Memory B cell (primary cell): ENCODE measurements at places on chromosomes 2 and 18.

- no peak for DNase-seq
Measured at GRCh38 chr2:63831176-63831575, 10.5 kb upstream of the UGP2 start.

DNA sequence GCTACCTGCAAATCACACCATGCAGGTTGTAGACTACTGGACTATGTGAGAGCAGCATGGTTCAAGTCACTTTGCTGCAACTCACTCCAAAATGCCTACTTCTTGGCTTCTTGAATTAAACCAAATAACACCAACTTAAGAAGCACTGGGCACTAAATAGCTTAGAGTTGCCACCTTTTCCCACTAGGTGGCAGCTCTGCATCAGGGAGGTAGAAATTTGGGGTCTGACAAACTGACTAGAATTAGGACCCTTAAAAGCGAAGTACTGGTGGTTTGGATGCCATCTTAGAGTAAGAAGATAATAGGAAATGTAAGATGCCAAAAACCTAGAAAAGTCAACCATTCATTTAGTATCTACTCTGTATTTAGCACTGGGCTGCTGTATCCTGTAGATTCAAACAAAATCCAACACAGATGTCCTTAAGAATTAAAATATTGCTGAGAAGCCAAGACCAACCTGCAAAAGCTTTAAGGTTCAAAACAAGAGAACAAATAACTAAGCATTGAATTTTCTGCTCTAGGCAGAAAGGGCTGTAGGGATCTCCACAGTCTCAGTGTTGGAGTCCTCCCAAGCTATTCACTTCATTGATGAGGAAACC, 65.5 kb downstream of the CCBE1 start:
- DNase-seq = no peak

DNA sequence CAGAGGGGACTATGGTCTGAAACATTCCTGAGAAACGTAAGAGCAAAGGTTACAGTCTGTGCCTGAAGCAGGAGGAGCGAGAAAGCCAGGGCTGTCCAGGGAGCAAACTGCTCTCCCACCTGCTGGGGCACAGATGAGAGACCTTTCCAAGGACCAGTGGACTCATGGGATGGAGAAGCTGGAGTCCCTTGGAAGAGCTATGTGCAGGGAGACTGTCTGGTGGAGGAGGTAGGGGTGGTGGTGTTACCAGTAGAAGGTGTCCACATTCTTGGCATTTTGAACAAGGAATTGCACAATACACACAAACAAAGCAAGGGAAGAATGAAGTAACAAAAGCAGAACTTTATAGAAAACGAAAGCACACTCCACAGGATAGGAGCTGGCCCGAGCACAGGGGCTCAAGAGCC, 97.9 kb upstream of the CYRIA start:
- DNase-seq = no peak

GRCh38 chr18:67919316-67919715, 402.8 kb upstream of the DSEL start:
- DNase-seq = no peak

DNA sequence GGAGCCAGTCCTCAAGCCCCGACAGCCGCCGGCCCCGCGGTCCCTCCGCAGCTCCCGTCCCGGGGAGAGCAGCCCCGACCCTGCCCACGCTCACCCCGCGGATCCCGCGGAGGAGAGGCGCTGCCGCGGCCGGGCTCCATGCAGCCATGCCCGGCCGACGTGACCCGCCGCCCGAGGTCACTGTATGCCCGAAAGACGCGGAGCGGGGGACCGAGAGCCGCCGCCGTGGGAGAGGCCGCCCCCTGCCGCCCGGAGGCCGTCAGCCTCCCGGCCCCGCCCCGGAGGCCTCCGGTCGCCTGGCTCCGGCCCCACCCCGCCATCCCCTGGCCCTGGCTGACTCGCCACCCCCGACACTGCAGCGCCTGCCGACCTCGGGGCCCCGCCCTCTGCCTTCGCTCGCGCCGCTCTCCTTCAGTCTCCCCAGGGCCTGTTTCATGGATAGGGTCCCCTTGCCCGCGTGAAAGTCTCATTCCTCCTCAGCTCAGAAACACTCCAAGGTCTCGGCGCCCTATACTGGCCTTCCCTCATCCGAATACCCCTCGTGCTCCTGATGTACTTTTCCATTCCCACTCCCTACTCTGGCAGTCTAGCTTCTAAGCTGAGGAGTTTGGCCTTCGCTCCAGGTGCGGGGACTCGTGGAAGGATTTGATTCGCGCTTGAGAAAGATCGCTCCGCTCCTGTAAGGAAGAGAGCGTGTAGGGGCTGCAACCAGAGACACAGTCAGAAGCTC, at the start of gene BOLA3:
BOLA3 (minus strand) TSS at position 186 of the 730 bp plus-strand sequence; CDS start at position 148, 38 bp downstream.
- DNase-seq = peak; percentile 88

- no peak for DNase-seq
Measured at GRCh38 chr2:866009-866680, 84.5 kb upstream of the SNTG2 start.

GRCh38 chr18:26777351-26778053, 88.0 kb downstream of the AQP4 start:
- no peak for DNase-seq

- no peak for DNase-seq
Measured at GRCh38 chr2:220904015-220904414, 668.1 kb downstream of the EPHA4 start.

DNA sequence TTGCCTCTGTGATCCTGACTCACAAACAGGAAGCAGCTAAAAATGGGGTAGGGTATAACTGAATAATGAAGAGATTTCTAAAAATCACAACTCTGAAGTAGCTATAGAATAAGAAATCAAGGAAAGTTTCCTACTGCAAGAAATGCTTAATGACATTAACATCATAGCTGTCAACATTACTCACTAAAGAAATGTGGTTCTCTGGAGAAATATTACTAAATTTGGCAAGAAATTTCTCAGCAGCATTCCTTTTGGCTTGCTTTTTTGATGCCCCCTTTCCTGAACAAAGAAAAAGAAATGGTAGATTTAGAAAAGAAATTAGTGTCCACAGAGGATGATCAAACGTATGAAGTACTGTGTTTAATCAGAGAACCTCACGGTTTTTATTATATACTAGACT, 9.5 kb downstream of the PRKRA start:
- no peak for DNase-seq

GRCh38 chr2:240402566-240403272, 32.7 kb upstream of the GPC1 start:
- no peak for DNase-seq

GRCh38 chr2:21030983-21031968, 12.6 kb downstream of the APOB start:
- DNase-seq = no peak

DNA sequence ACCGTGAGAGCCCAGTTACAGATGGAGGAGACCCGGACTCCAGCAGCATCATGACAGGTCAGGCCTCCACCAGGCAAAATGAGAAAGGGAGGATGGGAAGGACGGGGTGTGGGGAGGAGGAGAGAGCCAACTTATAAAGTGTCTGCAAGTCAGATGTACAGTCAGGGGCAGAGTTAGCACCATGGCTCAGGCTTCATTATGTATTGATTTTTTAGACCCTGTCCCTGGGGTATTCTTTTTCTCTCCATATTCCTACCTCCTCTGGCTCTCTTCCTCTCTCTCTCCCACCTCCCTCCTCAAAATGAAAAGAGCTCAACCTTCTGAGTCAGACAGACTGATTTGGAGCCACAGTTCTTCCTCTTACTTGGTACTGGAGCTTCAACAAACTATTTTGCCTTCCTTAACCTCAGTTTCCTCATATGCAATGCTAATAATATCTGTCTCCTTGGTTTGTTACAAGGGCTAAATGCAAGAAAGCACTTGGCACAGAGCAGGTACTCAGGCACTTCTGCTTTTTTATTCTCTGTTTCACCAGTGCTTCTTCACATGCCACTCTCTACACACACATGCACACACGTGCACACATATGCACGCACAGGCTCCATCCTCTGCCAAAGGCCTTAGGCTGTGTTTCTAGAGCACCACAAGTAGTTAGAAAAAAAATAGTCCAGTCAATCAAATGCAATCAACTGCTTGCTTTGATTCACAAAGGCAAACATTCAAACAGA, 92.3 kb upstream of the PKDCC start:
- no peak for DNase-seq
